ENCODE measurements at places on chromosomes 5 and 9.

- no peak for DNase-seq
Measured at GRCh38 chr5:135761746-135762145, 72.7 kb upstream of the SLC25A48 start.

- DNase-seq = peak; percentile 78
Measured at GRCh38 chr5:96661855-96662724, at the start of gene CAST. Gene CAST (plus strand): TSS chr5:96662376. CDS start chr5:96662423, 47 bp downstream.

GRCh38 chr9:123329329-123329955 lies 26.6 kb upstream of the CRB2 start:
- no peak for DNase-seq

DNA sequence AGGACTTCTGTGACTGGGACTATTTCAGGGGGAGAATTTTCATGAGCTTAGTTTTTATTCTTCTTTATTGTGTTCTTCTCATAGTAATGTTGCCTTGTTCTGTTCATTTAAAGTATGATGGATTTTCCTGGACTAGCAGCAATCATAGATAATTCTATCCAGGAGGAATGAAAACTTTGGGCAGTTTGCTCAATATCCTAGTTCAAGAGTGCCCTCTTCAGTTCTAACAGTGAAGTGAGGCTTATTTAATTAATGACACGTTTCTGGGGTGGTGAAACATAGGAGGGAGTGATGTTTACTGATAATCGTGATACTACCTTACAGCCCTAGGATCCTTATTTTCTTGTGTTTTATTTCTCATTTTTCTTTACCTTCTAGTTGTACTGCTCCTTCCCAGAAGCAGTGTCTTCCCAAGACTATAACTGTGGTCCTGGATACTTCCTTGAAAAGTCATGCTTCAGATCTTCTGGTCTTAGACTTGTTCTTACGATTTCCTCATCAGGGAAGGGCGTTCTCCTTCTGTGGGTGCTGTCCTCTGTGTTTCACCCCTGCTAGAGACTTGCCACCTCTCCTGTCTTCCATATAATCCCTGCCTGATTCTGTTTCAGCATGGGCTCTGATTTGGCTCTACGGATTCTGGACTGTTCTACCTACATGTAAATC lies 57.4 kb downstream of the CFAP95 start:
- no peak for DNase-seq

Measured in activated CD4-positive, alpha-beta T cell treated with anti-CD3 and anti-CD28 coated beads for 4 hours (primary cell).